Skeletal muscle cell (primary cell): ENCODE measurements at places on chromosomes 3 and 15.
A peak's percentile ranks its signal among the peaks of the same experiment; 100 is the strongest.

DNA sequence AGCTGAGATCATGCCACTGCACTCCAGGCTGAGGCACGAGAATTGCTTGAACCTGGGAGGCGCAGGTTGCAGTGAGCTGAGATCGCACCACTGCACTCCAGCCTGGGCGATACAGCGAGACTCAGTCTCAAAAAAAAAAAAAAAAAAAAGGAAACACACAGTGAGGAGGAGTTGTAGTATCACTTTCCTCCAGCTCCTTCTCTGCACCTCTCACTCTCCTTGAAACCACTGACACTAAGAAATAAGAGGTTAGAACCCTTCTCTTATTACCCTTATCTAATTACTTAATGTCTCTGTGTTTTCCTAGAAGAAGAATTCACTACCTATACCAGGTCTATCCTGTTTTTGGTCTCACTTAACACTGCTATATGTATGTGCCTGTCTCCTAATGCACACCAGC is 31.7 kb downstream of the RAB27A start:
- no peak for DNase-seq

- no peak for DNase-seq
These were observed 9.8 kb upstream of the PLSCR1 start for GRCh38 chr3:146554151-146554760.

- no peak for DNase-seq
These were observed 21.9 kb upstream of the LIPC start for GRCh38 chr15:58409861-58410260.

- no peak for DNase-seq
These were observed 134.2 kb downstream of the TJP1 start for GRCh38 chr15:29687939-29688505.

DNA sequence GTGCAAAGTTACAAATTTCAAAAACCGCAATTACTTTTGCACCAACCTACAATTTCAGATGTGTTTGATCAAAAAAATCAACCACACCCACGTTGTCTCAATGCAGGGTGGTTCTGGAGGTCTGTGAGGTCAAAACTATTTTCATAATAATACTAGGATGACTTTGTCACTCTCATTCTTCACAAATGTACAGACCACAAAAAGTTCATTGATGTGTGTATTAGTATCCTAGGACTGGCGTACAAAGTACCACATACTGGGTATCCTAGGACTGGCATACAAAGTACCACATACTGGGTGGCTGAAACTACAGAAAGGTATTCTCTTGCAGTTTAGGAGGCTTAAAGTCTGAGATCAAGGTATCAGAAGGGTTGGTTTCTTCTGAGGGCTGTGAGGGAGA is 13.0 kb downstream of the SUCLG2 start:
- DNase-seq: no peak

GRCh38 chr15:100120111-100120510 is 221.7 kb downstream of the ADAMTS17 start:
- DNase-seq: no peak

- no peak for DNase-seq
These were observed 57.5 kb downstream of the IGSF11 start for GRCh38 chr3:118977118-118977517.

DNA sequence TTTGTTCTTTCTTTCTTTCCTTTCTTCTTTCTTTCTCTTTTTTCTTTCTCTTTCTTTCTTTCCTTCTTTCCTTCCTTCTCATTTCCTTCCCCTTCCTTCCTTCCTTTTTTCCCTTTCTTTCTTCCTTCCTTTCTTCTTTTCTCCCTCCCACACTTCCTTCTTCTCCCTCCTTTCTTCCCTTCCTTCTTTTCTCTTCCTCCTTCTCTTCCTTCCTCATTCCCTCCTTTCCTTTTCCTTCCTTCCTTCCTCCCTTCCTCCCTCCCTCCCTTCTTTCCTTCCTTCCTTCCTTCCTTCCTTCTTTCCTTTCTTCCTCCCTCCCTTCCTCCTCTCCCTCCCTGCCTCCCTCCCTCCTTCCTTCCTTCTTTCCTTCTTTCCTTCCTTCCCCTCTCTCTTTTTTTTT is 755.7 kb upstream of the GRM7 start:
- no peak for DNase-seq

DNA sequence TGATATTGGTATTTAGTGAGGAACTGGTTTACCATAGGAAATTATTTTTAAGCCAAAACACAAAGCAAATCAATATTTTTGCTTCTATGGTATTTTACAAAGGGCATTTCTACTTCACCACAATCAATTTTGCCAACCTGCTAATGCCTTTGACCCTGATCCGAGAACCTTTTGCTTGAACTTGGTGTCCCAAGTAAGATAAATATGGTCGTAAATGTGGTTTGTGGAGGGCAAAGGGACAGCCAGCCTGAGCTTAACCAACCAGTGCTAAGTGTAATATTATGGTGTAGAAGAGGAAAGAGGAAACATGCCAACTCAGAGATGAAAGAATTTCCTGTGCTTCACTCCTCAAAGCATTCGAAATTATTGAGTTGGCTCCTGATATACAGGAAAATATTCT is 148.4 kb downstream of the C3orf38 start:
- no peak for DNase-seq

DNA sequence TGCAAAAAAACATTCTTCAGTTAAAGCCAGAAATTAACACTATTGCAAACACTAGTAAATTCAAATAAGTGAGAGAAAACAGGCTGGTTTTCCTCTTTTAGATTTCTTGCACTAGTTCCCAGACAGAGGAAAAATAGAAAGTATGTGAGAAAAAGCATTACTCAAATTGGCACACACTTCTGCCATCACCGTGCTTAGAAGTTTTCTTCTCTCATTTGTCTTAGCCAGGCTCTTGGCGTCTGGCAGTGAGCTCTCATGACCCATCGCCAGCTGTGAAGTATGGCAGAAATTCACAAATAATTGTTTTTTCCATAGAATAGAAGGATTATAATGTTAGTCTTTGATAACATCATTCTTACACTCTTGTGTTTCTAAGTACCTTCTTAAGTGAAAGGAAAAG is 515.9 kb downstream of the GBE1 start:
- no peak for DNase-seq

DNA sequence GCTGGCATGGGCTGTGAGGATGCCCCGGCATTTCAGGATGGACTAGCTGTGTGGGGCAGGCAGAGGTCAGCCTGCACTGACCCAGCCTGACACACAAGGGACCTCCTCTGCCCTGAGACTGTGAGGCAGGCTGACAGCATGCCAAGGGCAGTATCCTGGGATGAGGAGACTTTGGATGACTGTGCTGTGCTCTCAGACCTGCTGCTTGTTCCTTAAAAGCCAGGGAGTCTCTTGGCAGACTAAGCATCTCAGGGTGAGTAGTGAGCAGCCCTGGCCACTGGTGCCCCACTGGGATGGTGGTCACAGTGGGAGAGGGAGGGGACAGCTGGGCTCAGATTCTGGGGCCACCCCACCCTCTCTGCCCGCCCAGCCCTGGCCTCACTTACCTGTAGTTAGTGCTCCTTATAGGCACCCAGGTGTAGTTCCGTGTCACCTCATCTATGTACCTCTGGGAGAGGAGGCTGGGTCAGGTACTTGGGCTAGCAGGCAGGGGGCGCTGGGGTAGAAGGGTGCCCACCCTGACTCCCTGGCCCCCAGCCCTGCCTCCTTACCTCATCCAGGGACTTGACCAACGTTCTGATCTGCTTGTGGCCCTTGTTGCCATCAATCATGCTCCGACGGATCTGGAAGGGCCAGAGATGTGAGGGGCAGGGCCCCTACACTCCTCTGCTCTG is 16.1 kb upstream of the TMEM115 start:
- no peak for DNase-seq

- DNase-seq: no peak
These were observed 3.8 kb downstream of the THSD4 start for GRCh38 chr15:71118881-71119632.

DNA sequence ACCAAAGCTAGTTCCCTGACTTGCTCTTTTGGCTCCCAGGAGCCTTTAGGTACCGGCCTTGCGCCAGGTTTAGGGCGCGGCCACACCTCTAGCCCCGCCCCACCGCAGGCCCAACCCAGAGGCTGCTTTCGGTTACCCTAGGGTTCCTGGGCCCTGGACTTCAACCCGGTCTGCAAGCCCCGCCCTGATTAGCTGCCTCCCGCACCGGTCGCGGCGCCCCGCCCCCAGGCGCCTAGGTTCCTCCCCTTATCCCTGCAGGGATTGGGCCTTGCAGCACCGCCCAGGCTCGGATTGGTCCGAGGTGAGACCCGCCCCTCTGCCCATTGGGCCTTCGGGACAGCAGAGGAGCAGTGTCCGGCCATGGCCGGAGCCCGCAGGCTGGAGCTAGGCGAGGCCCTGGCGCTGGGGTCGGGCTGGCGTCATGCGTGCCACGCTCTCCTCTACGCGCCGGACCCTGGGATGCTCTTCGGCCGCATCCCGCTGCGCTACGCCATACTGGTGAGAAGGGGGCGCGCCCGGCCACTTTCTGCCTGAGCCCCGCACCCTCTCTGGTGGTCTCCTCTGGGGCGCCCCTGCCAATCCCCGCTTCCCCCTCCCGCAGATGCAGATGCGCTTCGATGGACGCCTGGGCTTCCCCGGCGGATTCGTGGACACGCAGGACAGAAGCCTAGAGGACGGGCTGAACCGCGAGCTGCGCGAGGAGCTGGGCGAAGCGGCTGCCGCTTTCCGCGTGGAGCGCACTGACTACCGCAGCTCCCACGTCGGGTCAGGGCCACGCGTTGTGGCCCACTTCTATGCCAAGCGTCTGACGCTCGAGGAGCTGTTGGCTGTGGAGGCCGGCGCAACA is at the start of gene NUDT16:
TSS of gene NUDT16 (plus strand) at position 330 of the 847 bp plus-strand sequence. CDS start at position 361, 31 bp downstream.
- peak; percentile 97 for DNase-seq

DNA sequence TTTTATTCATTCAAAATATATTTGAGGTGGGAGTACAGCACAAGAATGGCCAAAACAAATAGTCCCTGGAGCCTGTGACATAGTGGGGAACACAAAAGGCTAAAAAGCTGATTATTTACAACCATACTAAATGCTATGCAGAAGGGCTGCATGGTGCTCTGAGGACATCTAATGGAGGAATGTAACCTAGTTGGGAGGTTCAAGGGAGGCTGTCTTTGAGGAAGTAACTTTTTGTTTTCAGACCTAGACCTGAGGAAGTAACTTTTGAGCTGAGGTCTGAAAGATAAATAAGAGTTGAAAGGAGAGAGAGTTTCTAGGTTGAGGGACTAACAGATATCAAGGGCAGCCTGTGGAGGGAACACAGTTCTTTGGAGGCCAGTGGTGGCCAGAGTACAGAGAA is 34.8 kb upstream of the RASA2 start:
- DNase-seq: peak; percentile 38

DNA sequence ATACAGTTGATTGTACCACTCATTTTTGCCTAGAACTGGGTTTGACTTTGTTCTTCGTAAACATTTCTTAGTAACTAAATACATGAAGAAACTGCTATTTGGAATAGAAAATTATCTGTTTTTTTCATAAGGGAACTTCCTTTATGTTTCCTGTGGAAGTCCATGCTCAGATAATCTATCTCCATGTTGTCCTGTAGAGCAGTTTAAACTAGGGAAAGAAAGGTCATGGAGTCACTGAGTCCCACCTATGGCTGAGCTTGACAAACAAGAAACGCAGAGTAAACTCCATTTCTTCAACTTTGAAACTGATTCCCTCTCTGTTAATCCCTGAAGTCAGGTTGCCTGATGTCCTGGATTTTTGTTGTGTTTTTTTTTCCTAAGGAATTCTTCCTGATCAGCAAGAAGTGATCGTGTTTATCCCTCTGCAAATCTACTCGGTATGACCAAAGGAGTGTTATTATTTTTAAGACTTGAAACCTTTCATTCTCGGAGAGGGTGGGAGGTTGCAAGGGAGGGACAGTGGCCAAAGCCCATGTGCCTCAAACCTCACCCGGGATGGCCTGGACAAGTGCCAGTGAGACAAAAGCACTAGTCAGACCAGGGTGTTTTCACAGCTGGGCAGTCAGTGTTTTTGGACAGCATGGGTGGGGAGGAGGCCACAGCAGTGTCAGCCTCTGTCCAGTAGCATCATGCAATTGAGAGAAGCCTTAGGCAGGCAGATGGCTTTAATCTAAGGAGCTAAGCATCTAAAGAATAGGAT is 129.8 kb upstream of the PHLDB2 start:
- peak; percentile 85 for DNase-seq

DNA sequence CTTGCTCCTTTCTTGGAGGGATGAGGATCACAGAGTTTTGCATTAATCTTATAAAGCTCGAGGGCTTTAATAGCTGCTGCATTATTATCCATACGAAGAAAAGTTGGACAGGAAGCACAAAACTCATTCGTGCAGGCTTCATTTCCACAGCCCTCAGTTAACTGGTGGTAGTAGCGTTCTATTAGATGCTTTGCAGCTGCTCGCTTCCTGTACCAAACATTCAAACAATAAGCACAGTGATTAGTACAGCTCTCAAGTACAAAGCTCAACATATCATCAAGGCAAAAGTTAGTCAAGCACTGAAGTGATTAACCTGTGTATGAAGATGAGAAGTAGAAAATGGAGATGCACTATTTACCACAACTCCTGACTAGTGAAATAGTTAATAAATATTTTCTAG is 63.3 kb downstream of the UBE3A start:
- DNase-seq: no peak

DNA sequence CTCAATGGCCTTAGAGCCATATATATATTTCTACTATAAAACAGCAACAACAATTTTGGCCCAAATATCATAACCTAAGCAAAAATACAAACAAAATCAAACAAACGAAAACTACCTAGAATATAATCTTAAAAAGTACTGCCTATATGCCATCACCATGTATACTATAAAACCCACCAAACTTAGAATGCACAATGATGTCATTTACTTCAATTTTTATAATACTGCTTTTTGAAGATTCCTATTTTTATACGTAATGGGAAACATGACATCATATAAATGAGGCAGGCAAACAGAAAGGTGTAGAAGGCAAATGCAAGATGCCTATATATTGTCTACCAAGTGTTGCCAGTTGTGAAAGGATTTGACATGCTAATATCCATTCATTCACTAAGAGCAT is 302.3 kb downstream of the TIGIT start:
- DNase-seq: no peak

DNA sequence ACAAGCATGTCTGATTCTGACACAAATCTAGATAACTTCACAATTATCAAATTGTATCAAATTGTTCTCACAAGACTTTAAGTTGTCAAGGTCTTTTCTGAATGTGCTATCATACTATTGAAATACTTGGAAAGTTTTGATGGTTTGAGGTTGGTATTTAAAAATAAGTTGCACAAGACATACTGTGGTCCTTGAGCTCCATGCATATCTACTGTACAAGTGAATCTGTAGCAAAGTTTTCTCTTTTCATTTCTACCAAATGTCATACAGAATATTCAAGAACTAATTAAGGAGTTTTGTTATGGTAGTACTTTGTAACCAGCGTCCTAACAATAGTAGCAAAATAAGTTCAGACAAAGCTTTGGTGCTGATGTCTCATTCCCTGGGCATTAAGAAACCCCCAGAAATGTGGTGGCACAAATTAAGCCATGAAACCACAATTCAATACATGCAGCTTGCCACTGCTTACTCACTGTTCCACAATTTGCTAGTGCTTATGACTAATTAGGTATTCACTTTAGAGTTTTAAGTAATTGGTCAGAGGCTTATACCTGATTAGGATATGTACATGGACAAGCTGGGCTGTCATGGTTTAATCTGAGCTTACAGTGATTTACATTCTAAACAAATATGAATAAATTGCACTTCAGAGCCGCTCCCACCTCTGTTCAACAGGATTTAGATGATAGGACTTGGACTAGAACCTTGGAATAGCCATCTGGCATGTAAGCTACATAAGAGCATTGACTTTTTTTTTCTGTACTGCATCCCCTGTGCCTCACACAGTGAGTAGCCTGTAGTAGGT is 8.8 kb downstream of the TBC1D23 start:
- DNase-seq: peak; percentile 77

GRCh38 chr3:69364354-69364753 is 21.5 kb downstream of the FRMD4B start:
- no peak for DNase-seq
